ENCODE measurements at places on chromosomes 12 and 14.

DNA sequence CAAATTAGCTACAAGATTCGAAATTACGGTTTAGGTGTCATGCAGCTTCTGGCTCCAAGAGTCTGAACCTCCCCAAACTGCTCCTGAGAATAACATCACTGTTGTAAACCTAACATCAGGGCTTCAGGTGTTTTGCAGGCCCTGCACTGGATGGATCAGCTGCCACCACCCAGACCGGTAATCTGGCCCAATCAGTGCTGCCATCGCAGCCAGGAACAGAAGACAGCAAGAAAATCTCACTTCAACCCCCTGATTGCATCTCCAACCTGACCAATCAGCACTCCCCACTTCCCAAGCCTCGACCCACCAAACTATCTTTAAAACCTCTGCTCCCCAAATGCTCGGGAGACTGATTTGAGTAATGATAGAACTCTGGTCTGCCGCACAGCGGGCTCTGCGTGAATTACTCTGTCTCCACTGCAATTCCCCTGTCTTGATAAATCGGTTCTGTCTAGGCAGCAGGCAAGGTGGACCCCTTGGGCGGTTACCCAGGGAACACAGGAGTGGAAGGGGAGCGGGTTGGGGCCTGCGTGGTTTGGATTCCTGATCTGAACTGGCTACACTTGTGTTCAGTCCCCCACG, 268.5 kb upstream of the SFSWAP start:
- no peak for DNase-seq

DNA sequence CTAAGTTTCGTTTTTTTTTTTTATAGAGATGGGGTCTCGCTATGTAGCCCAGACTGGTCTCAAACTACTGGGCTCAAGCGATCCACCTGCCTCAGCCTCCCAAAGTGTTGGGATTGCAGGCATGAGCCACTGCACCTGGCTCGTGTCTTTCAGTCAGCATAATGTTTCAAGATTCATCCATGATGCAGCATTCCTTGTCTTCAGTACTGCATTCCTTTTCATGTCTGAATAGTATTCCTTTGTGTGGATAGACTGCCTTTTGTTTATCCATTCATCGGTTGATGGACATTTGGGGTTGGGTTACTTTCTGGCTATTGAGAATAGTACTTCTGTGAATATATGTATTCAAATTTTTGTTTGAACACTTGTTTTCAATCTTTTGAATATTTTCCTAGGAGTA, 37.4 kb downstream of the HCAR2 start:
- no peak for DNase-seq

DNA sequence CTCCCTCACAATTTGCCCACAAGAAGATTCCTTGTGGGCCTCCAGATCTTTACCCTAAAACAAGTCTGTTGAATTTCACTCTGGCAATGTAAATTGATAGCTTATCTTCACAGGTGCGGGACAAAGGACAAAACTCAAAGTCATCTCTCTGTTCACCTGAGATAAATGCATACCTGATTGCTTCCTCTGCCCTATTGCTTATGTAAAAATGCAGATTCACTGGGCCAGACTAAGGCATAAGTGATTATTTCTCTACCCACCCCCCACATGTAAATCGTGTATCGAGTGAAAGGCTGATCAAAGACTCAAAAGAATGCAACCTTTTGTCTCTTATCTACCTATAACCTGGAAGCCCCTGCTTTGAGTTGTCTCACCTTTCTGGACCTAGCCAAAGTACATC, 316.8 kb downstream of the SSPN start:
- DNase-seq, result no peak

GRCh38 chr12:93165384-93165932, 212.3 kb upstream of the NUDT4 start:
- DNase-seq, result no peak

DNA sequence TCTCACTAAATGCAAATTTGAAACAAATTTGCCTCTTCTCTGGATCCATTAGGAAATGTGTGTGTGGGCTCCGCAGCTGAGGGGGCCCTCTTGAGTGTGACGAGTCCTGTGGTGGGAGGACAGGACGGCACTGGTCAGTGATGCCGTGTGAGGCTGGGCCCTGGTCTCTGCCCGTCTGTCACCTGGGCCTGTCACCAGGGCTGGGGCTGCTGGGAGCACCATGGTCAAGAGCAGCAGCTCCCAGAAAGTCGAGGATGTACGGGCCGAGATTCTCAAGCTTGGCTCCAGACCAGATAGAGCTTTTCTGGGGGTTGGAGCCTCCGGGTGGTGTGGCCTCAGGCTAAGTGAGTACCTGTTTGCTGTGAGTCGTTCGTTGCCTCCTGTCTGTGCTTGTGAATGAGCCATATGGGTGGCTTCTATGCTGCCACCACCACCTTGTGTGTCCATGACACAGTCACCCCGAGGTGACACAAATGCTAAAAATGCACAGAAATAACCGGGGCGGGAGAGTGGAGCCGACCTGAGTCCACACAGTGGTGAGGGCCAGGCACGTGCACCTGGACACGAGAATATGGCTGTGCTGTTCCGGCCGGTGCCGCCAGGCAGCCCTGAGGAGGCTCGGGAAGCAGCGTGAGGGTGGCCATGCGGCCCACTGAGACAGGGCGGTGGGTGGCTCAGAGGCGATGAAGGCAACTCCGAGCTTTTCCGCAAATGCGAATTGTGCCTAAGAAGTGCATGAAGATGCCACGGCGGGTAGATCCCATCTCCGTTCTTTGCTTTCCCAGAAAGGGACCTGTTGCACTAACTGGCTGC, 8.7 kb downstream of the PGAM5 start:
- DNase-seq, result no peak

GRCh38 chr12:109892748-109893147, 7.3 kb upstream of the TCHP start:
- no peak for DNase-seq

- DNase-seq, result no peak
Observed at GRCh38 chr12:107845980-107846659, 71.6 kb downstream of the ASCL4 start.

DNA sequence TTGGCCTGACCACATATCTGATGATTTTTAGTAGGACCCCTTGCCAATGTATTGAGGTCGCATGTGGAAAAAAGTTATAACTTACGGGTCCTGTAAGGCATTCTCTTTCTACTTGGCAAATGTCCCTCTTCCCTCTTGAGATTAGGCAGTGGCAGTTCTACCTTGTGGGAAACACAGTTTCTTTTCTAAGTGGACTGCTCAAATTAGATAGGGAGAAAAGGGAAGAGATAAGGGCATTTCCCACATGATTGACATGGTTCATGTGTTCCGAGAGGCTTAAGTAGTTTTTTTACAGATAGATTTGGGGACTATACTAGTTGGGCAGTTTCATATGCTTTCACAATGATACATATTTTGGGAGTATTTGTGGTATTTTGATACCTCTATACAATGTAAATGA, 154.7 kb downstream of the FBXL14 start:
- DNase-seq, result no peak

- no peak for DNase-seq
Observed at GRCh38 chr12:77549383-77550128, 281.1 kb upstream of the NAV3 start.

DNA sequence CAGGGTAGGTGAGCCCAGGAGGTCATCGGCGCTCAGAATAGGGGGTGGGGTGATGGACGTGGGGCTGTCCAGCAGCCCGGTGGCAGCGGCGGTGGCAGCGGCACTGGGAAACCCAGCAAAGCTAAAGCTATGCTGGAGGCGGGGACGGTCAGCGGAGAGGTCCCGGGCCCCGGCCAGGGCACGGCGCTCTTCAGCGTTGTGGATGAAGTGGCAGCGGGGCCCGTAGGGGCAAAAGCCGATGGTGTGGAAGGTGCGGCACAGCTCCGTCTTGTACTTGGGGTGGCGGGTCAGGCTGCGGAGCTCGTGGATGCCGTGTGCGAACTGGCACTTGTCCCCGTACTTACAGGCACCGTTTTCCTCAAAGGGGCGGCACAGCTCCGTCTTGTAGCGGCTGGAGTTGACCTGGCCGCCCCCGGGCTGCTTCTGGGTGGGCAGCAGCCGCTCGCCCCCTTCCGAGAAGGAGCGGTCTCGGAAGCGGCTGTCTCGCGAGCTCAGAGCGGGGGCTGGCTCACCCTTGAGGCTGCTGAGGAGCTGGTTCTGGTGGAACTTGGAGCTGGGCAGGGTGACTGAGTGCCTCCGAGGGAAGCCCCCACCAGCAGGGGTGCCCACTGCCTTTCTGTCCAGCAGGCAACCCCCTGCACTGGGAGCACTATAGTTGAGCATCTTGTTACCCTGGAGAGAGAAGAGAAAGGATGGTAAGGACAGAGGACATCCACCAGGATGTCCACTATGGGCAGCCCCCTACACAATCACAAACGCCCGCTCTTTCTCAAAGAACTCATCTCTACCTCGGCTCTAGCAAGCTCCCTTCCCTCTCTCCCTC, 2.8 kb downstream of the ZFP36L1 start:
- DNase-seq, result no peak

- no peak for DNase-seq
Observed at GRCh38 chr12:14153803-14154202, 172.4 kb upstream of the GRIN2B start.

DNA sequence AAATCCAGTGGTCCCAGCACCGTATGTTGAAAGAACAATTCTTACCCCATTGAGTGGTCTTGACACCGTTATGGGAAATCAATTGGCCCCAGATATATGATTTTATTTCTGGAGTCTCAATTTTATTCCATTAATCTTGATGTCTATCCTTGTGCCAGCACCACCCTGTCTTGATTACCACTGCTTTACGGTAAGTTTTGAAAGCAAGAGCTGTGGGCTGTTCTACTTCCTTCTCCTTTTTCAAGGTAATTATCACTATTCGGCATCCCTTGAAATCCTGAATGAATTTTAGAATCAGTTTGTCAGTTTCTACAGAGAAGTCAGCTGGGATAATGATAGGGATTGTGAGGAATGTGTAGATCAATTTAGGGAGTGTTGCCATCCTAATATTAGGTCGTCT, 160.8 kb upstream of the SFSWAP start:
- DNase-seq, result no peak

DNA sequence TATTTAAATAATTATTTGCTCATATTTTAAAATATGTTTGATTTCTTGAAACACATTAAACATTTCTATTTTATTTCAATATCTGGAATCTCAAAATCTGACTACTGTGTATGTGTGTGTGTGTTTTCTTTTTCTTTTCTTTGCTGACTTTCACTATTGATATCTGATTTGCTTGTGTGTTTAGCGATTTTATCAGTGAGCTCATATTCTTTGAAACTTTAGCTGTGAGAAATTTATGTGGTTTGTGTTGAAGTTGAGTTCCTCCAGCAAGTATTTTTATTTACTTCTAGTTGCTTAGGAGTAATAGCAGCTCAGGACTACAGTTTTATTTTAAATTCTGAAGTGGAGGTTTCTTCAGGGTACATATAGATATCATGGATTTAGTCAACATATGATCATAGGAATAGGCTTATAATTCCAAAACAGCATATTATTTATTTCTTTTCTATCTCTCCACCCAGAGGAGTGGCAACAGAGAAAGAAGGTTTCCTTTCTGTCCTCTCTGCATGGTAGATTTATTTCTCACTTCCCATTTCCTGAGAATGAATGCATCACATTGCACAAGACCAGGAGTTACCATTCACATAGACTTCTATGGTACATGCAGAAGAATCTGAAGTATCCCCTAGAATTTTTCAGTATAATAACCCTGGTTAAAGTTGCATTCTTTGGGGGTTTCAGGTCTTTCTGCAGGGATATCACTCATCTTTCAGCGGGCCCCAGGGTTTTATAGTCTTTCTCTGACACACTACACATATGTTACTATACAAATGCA, 60.5 kb downstream of the PTPRQ start:
- no peak for DNase-seq

DNA sequence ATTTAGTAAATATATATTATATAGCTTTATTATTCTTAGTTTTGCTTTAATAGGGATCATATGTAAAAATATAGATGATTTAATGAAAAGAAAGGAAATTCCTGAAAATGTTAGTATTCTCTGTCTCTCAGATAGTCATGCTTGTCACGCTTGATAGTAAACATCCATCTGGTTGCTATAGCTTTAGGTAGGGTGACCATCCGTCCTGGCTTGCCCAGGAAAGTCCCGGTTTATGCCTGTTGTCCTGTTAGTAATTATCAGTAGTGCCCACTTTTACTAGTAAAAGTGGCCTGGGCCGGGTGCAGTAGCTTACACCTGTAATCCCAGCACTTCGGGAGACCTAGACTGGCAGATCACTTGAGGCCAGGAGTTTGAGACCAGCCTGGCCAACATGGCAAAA, 23.8 kb downstream of the CFAP54 start:
- DNase-seq, result no peak

GRCh38 chr14:75361751-75362433, 65.9 kb upstream of the JDP2 start:
- DNase-seq, result no peak
